ENCODE measurements at places on chromosomes 5 and 9.
A peak's percentile ranks its signal among the peaks of the same experiment; 100 is the strongest.

DNA sequence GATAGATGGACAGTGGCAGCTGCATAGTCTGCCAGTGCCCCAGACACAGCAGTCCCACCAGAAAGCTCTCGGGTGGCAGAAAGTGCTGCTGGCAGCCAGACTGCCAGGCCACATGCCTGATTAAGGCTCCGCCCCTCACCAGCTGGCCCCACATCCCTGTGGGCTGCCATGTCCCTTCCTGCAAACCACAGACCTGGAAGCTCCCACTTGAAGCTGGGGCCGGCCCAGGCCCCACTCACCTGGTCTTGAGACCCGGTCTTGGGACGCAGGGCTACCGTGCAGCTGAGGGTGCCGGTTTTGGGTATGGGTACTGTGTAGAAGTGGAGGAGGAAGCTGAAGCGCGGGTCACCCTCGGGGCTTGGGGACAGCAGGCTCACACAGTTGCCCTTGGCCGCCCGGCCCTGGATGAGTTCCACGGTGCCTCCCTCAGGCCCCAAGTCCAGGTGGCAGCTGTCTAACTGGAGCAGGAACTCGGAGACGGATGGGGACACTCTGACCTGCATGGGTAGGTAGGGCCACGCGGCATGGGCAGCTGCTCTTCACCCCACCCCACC is 15.3 kb downstream of the FPGS start:
- DNase-seq = no peak

DNA sequence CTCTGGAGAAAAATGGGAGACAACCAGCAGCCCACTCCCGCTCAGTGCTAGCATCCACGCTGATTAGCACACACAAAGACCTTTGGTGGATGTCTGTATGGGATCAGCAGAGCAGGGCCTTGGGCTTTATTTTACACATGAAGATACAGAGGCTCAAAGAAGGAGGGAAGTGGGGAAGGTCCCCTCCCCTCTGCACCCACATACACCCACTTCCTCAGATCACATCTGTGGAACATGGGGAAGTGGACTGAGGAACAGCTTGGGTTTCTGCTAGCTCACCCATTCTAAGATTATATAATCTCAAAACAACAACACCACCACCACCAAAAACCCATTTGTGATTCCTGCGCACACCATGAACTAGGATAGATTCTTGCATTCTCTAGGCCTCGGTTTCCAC is 14.0 kb downstream of the GGTA1 start:
- no peak for DNase-seq

DNA sequence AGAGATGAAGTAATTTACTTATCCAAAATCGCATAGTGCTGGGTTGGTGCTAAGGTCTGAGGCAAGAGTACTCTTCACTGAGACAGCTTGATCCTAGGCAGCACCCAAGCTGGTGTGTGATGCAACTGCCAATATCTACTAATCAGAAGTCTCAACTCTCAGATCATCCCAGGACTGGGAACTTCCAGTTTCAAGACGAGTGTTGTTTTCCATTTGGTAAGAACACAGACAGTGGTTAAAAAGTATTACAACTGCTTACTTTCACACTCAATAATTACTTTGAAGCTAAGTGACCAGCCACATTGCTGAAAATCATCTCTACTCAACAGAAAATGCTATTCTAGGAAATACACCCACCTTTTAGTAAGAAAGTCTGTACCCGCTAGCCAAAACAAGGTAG is 45.3 kb downstream of the FBXW11 start:
- no peak for DNase-seq

DNA sequence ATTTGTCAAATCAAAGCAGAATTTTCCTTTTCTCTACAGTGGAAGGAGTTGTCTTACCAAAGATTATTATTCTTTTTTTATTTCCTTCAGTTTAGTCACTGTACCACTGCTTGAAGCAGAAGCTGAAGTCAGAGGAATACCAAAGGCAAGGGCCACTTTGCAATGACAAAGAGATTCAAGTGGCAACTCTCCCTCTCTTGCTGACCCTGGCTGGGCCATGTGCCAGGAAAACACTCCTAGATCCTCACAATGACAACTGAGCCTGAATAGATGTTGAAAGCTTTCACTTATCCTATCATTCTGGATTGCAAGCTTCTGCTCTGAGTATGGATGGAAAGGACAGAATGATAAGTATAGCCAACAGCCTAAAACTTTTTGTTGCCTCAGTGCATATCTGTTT is 618.3 kb downstream of the NR2F1-AS1 start:
- no peak for DNase-seq

DNA sequence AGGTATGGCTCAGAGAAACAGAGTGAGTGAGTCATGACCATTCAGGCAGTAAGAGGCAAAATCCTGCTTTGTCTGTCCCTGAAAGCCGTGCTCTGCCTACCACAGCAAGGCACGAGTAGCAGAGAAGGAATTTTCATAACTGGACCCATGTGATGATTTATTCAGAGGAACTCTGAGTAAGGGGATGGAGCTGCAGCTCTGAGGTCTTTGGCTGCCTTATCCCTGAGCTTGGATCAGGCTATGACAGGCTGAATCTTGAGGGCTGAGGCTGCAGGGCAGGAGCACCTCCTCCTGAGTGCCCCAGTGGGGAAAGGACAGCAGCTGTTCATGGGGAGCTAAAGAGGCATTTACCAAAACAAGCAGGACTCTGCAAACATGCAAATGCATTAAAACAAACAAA is 183.4 kb downstream of the PAPPA start:
- DNase-seq = no peak

DNA sequence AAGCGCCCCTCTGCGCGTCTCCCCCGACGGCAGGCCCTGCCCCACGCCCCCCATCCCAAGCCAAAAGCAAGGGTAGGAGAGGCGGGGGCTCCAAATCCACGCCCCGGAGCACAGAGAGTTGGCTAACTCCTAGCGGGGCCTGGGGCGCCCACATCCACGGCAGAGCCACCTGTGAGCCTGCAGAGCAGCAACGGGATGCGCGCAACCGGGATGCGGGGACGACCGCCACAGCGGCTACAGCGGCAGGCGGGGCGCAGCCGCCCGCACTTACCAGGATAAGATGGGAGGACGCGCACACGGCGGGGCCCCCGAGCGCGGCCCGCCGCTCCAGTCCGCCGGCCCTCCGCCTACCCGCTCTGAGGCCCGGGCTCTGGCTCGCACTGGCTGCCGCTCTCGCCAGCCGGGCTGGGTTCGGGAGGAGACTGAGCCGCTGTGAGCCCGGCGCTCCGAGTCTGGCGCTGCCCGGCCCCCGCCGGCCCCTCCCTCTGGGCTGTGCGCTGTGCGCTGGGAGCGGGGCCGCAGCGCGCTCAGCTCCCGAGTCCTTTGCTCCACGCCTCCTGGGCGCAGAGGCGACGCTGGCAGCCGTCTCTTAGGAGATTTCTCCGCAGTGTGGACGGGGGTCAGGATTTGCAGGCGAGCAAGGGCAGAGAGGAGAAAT is at the start of gene SLC24A2:
Gene SLC24A2 (minus strand): TSS at position 424 of the 658 bp plus-strand sequence.
- DNase-seq = no peak

DNA sequence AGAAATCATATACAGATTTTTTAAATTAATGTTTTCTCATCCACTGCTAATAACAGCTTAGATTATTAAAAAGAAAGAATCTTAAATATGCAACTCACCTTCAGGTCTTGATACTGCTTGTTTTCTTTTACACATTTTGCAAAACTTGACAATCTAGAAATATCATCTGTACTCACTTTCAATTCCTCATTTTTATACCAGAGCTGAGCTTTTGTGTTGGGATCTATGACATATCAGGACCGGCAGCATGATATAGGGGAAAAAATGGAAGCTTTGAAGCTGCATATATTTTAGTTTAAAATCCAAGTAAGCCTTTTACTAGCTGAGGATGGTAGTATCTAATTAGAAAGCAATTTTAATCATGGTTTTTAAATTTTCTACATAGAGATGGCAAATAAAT is 75.7 kb upstream of the SMARCA2 start:
- no peak for DNase-seq

- no peak for DNase-seq
Measured at GRCh38 chr5:140875085-140876065, at the start of gene PCDHA12. Gene PCDHA12 (plus strand): TSS chr5:140875308. CDS start chr5:140875473, 165 bp downstream.

DNA sequence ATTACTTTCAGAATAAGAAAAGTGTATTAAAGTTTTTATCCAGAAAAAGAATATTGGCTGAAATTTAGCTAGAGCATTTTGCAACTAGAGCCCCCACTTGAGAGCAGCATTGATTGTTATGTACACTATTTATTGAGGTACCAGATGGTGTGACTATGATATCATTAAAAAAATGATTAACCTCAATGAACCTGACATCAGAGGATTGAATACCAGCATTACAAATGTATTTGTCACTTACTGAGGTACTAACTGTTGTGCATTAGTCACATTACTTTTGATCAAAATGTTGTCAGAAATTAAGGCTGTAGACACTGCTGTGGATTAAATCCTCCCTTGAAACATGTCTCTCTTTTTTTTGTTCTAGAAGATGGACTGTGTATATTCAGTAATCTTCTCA is 127.8 kb upstream of the DHFR start:
- DNase-seq = no peak

GRCh38 chr5:177390363-177391300 is 6.4 kb downstream of the SLC34A1 start:
- DNase-seq = peak; percentile 78

DNA sequence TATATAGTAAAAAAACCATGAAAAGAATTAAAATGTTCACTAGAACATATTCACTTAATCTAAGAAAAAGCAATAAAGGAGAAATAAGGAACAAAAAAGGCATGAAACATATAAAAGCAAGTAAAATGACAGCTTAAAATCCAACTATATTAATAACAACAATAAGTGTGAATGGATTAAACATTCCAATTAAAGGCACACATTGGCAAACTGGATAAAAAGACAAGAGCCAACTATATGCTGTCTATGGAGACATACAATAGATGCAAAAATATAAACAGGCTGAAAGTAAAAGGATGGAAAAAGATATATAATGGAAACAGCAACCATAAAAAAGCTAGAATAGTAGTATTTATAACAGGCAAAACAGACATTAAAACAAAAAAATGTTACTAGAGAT is 70.1 kb downstream of the AP3B1 start:
- no peak for DNase-seq

DNA sequence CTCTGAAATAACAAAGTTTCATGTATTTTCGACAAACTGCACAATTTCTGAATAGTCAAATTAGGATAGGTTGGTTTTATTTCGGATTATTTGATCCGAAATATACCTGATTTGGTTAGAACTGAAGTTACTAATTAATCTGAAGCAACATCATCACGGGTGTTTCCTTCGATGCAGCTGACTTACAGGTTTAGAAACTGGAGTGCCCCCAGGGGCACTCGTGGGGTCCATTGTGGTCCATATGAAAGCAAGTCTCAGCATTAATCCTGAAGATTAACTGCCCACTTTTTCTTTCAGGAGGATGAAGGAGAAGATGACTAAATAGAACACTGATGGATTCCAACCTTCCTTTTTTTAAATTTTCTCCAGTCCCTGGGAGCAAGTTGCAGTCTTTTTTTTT is 5.3 kb downstream of the SET start:
- DNase-seq = no peak

GRCh38 chr5:66724349-66725139 is 128.4 kb downstream of the MAST4 start:
- no peak for DNase-seq

GRCh38 chr5:140413230-140413629 is 11.6 kb downstream of the ANKHD1 start:
- DNase-seq = no peak

- DNase-seq = no peak
Measured at GRCh38 chr5:7705261-7705660, 145.7 kb downstream of the CFAP90 start.
